Fibroblast of villous mesenchyme (primary cell): ENCODE measurements at places on chromosomes 3 and 15.

GRCh38 chr3:52773361-52774065, 2.8 kb upstream of the NEK4 start:
- DNase-seq = no peak

GRCh38 chr15:48266024-48266689, 60.1 kb downstream of the SLC12A1 start:
- no peak for DNase-seq

- DNase-seq = no peak
Observed at GRCh38 chr3:55989366-55989765, 478.9 kb downstream of the ERC2 start.

DNA sequence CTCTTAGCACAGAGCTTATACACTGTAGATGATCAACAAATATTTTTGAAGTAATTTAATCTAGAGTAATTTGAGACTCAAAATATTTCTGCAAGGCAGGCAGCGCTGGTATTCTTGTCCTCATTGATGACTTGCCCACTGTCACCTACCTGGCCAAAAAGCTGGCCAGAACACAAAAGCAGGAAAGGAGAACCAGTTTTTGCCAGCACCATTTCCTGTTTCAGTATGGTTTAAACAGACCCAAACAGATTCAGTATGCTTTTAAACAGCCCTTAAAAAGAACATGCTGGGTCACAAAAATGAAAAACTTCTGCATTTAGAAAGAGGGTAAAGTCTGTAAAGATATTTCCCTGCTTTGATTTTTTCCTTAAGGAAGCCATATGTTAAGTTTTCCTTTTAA, 42.3 kb upstream of the ZNF280D start:
- DNase-seq = no peak

DNA sequence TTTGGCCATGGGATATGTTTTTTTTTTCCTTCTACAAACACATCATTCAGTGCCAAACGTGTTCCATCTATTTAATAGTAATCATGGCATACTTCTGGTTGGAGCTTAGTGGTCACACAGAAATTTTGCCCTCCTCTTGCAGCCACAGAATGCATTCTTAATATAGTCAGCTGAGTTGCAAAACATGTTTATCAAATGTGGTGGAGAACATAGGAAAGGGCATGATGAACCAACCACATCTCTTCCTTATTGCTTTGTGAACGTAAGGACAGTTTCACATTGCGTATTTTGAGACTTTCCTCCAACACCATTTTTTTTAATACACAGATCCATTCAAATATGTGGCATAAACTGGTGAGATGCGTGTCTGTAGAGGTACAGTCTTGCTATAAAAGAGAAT, 106.8 kb downstream of the BBX start:
- peak; percentile 57 for DNase-seq

DNA sequence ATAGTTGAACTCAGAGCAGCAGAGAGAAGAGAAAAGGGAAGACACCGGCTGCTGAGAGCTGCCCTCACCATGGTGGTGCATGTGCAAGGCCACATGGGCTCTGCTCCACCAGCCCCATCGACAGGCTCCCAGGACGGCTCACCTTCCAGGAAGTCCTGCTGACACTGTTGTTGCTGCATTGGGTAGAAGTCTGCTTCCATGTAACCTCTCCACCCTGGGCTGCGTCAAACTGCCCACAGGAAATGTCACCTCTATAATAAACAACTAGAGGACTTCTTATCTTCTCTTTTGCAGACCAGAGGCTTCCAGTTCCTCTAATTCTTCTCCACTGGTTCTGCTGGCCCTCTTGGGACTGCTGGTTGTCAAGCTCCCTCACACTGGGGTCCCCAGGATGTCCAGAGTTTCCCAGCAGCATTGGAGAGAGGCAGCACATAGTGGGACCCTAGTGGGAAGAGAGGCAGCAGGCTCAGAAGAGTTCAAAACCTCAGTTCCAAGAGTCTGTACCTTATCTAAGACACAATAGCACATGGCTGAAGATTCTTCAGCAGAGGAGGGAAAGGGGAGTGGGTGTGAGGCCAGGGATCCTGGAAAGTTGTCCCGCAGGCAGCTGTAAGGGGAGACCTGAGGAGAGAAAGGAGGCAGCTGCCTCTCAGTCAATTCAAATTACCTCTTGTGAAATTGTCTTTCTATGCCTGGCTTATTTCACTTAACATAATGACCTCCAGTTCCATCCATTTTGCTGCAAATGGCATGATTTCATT, 5.8 kb upstream of the CCR3 start:
- DNase-seq = no peak

DNA sequence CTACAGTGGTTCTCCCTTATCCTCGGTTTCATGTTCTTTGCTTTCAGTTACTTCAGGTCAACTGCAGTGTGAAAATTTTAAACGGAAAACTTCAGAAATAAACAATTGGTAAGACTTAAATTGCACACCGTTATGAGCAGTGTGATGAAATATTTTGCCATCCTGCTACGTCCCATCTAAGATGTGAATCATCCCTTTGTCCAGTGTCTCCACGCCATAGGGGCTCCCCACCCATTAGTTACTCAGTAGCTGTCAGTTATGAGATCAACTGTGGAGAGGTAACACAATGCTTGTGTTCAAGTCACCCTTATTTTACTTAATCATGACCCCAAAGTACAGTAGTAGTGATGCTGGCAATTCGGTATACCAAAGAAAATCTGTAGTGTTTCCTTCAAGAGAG, 47.4 kb downstream of the TJP1 start:
- peak; percentile 85 for DNase-seq

GRCh38 chr15:31574766-31575165, 248.1 kb downstream of the KLF13 start:
- no peak for DNase-seq

- no peak for DNase-seq
Observed at GRCh38 chr3:172036541-172037215, 2.7 kb upstream of the FNDC3B start.

DNA sequence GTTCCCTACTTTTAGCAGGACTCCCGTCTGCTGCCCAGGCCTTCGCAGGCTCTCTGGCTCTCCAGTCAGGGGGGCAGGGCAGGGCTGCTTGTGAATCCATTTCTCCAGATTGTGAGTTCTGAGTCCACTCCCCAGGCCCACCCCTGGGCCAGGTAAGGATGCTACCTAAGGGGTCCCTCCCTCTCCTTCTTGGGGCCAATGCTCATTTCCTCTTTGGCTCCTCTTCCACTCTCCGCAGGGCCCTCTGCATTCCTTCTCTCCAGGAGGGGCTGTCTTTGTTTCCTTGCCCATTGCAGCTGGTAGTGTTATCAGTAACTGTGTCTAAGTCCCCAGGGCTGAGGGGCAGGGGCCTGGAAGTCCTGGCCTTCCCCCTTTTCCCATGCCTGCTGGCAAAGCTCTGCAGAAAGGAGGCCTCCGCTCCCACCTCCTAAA, 13.0 kb upstream of the CACNA2D2 start:
- DNase-seq = no peak

- no peak for DNase-seq
Observed at GRCh38 chr15:101156061-101156460, 95.8 kb downstream of the CHSY1 start.

DNA sequence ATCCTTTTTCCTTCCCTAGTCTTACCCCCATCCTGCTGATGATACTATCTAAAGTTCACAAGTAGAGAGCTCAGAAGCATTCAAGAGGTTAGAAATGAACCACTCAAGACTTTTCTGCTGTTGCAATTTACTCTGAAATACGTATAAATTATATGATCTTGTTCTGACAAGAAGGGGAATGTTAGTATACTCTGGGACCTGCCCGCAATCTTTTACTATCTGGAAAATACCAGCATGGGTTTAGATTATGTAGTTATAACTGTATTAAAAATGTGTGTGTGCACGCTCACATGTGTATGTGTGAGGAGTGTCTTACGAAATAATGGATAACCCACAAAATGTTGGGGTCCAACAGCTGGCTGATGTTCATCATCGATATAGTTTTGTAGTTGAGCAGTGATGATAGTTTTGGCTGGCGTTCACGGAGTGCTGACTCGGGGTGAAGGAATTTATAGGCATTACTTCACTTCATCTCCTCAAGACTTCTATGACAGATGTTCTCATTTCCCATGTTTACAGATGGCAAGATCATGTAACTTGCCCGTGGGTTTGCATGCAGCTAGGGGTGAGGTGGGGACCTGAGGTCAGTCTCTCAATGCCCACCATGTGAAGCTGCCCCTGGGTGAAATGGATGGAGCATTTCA, 297.5 kb upstream of the LYSMD4 start:
- DNase-seq = peak; percentile 65

- no peak for DNase-seq
Observed at GRCh38 chr3:30457726-30458125, 148.7 kb upstream of the TGFBR2 start.
